ENCODE measurements at places on chromosomes 5 and 9.

GRCh38 chr5:113052041-113052795 is 75.6 kb downstream of the DCP2 start:
- DNase-seq = no peak

GRCh38 chr5:140336388-140336787 is 10.0 kb downstream of the HBEGF start:
- no peak for DNase-seq

- DNase-seq = no peak
Observed at GRCh38 chr5:98614341-98614740, 159.1 kb upstream of the RGMB start.

DNA sequence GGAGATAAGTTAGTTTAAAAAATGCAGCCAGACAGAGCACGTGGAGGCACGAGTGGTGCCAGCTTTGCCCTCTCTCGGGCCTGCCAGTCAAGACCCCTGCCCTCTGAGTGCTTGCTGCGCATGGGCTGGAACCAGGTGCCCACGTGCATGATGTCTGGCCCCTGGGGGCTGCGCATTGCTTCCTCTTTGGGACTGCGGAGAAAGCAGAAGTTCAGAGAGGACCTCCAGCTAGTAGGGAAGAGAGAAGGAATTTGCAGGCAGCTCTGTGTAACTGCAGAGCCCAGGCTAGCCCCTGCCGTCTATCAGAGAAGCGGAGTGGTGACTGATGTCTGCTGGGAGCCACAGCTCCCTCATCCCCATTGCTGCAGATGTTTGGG is 9.7 kb upstream of the RNU6ATAC start:
- no peak for DNase-seq

- no peak for DNase-seq
Observed at GRCh38 chr9:68473790-68474189, 66.9 kb downstream of the TMEM252 start.

DNA sequence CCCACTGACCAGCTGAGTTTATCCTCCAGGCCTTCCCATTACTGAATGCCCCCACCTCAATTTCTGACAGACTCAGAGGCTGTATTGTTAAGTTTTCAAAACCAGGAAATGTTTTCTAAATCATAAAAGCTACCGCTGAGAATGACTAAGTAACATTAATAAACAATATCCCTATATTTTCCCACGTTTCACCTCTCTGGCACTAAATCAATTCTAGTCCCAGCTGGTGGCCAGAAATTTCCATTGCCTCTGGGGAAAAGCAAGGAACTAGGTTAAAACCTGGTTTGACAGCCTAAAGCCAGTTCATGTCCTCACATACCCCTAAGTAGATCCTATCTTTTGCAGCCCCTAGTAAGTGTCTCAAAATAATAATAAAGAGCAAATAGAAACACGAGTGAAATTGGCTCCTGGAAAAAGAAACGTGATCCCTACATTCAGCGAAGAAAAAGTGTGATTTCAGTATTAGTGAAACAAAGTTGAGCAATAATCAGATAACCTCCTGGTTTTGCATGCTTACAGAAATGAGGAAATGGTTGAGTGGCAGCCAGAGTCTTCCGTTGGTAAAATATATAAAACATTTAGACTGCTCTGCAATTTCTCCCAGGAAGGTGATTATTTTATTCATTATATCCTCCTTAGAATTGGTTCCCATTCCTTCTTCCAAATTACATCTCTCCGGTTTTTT is 110.9 kb downstream of the ESM1 start:
- DNase-seq = no peak

DNA sequence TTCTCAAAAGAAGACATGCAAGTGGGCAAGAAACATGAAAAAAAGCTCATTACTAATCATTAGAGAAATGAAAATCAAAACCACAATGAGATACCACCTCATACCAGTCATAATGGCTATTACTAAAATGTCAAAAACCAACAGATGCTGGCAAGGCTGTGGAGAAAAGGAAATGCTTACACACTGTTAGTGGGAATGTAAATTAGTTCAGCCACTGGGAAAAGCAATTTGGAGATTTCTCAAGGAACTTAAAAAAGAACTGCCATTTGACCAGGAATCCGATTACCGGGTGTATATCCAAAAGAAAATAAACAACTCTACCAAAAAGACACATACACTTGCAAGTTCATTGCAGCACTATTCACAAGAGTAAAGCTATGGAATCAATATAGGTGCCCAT is 595.4 kb upstream of the RIOK2 start:
- no peak for DNase-seq

GRCh38 chr9:86303316-86303975 is 21.1 kb upstream of the ISCA1 start:
- peak; percentile 21 for DNase-seq

- no peak for DNase-seq
Observed at GRCh38 chr9:137434498-137435380, 6.4 kb downstream of the ENTPD8 start.

GRCh38 chr5:56110646-56111403 is 116.1 kb upstream of the IL6ST start:
- no peak for DNase-seq

DNA sequence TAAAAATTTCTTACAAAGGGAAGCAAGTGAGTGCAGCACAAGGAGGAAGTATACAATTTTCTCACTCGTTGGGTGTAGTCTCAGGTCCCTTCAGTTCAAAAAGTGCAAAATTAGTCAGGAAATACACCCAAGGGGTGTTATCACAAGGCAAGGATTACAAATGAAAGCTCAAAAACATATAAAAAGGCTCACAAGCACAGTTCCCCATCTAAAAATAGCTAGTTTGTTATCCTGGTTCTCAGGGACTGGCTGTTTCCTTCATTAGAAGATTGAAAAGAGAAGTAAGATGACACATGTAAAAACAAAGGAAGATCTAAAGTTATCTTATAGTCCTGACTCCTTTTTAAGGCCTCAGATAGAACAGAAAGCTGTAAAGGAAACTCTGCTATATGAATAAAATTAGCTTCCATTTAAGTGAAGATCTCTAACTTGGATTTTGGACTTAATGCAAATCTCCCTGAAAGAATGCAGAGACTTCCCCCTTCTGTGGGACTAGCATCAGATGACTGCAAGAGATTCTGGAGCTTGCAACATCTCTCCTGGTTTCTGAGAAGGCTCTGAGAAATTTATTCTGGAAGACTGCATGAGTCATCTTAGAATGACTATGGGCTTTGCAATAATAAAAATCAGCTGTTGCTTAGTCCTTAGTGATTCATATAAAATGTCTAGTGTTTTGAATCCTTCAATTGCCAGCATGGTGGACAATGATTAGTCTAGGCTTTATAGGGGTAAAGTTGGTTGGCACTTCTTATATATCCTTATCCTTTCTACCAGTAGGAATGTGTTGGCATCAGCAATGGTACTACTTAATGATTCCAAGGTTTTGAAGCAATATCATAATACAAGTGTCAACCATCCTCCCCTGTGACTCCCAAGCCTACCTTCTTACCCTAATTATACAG is 25.4 kb downstream of the DAB2 start:
- no peak for DNase-seq

- no peak for DNase-seq
Observed at GRCh38 chr9:98563212-98563907, 145.4 kb downstream of the GABBR2 start.

DNA sequence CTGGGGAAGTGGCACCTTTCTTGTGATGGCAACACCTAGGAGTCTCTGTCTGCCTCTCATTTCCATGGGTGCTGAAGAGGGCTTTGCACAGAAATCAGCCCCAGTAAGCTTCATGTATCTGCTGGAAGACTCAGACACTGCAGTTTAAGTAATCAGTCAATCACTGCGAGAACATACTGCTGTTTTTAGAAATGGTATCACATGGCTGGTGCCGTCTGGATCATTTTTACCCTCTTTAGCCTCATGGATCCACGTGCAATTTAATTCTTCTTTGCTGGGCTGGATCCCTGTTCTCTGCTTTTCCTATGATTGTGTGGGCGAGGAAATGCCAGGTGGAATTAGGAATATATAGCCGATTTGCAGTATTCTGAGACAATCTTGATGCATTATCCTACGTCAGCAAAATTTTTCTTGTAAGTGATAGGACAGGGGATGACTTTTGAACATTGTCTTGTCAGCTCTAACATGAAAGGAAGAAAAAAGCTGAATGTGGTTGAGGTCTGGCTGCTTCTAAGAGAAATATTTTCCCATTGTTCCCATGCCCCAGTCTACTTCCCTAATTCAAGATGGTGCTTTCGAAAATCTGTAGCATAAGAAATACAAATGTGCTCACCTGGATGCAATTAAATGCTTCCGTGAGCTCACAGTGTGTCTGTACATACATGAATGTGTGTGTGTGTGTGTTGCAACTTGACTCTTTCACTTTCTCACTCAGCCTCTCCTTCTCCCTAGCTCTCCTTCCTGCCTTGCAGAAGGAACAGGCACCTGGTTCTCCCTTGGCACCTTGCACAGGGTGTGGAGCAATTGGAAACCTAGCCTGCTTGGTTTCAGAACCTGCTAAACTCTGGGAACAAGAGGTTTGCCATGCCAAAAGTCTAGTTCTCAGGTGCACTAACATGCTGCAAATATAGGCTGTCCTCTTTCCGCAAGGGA is 281.6 kb downstream of the NTRK2 start:
- DNase-seq = no peak

DNA sequence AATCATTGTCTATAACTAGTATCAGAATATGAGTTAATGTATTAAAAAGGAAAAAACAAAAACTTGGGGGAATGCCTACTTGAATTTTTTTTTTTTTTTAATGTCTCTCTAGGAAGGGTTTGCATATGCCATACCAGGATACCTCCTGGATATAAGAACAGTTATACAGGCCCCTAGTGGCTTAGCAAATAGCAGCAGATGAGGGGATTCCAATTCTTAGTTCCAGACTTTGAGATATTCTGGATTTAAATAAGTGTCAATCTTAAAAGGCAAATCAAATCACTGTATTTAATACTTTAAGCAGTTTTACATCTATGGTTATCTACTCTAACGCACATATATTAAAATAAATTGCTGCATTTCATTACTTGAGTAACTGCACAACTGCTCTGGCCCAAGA is 1055.5 kb upstream of the DMAC1 start:
- DNase-seq = no peak

DNA sequence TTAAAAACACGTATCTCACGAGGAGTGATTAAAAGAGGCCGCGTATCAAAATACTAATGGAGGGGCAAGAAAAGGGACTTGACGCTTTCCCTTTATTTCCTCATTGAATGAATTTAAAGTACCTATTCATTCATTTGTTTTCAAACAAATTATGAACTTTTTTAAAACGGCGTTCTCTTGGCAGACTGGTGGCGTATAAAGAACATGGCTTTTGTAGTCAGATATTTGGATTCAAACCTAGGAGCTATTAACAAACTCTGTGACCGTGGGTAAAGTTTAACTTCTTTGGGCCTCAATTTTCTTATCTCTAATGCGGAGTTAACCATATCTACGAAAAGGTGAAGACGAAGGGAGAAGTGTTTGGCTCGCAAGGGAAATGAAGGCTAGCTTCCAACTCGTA is 876 bp downstream of the CAAP1 start:
- DNase-seq = no peak

DNA sequence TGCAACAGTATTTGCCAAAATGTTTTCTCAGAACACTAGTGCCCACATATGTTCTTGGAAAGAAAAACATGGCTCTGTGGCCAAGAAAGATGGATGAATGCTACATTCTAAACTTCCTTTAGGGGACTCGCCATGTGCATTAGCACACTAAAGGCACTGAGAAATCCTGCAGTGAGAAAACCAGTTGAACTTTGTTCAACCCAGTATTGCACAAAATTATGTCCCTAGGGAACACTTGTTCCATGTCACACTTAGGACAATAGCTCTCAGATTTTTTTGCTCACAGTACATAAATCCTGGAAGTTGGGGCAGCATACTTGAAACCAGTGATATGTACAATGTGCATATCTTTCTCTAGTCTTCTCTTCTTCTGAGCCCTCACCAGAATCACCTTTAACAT is 96.6 kb downstream of the ADRB2 start:
- DNase-seq = no peak

DNA sequence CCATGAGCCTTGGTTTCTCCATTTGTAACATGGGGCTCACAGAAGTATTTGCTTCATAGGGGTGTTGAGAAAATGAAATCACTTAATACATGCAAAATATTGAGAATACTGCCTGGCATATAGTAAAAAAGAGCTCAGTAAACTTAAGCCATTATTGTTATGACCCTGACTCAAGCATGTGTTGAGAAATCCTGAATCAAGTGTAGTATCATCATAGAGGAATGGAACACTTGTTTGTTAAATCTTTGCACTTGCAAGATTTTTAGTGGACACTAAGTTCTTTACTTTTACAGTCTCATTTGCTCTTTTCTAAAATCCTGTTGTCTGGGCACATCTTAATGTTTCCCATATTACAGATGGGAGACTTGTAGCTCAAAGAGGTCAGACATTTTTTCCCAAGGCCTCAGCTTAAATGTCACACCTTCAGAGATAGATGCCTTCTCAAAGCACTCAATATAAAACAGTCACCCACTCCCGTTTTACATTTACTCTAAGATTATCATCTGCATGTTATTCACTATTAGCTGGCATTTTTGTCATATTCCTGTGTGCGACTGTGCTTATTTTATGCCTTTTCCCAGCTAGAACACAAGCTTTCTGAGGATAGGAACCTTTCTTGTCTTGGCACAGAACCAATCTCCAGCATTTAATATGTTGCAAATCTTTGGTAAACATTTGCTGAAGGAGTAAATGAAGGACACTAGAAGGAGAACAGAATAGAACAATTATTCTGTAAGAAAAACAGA is 250.0 kb upstream of the TNC start:
- DNase-seq = no peak

GRCh38 chr9:78676623-78677022 is 379.7 kb downstream of the PSAT1 start:
- DNase-seq = no peak

GRCh38 chr9:124475868-124476690 is 25.8 kb downstream of the ADGRD2 start:
- no peak for DNase-seq

DNA sequence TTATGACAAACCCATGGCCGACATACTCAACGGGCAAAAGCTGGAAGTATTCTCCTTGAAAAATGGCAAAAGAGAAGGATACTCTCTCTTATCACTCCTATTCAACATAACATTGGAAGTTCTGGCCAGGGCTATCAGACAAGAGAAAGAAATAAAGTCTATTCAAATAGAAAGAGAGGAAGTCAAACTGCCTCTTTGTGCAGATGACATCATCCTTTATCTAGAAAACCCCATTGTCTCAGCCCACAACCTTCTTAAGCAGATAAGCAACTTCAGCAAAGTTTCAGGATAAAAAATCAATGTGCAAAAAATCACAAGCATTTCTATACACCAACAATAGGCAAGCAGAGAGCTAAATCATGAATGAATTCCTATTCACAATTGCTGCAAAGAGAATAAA is 1799.9 kb upstream of the ACO1 start:
- no peak for DNase-seq

DNA sequence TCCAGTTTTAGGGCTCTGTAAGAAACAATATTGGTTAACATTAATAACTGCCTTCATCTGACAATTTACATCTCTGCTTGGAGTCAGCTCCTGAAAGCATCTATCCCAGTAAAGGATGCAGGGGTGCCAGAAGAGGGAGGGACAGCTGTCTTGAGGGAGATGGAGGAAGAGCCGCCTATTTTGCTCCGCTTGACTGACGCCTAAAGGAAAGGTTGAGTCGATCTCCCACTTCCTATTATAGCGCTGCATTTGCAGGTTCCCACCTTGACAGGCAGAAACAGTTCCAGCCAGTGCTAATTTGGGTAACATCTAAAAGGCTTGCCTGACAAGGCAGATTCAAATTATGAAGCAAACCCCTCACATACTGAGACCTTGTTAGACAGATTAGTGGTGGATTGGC is 374.6 kb downstream of the SPATA31D1 start:
- no peak for DNase-seq

- DNase-seq = no peak
Observed at GRCh38 chr5:39451276-39451941, 26.6 kb upstream of the DAB2 start.

All from T follicular helper cell (primary cell).